Natural killer cell (primary cell): ENCODE measurements at places on chromosomes 6 and 20. TPM values are rescaled to one million over a fixed set of nuclear protein-coding genes. Genes with fewer than 3 reads are reported as not detected.

DNA sequence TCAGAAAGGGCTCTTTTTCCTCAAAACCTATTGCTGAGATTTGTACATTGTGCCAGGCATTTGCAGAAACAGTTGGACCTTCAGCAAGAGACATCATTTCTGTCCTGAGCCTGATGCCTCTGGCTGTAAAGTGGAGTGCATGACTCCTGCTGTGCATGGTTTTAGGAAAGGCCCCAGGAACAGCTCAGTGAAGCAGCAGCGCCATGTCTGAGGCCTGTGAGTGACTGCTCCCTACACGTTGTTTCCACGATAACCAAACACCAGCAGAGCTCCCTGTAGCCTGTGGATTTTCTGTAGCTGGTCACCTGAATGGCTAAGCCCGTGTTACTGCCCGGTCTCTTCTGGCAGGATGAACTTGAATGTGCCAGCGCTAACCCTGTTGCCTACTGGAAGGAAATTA is 232.5 kb downstream of the TFAP2C start:
- DNase-seq = no peak

DNA sequence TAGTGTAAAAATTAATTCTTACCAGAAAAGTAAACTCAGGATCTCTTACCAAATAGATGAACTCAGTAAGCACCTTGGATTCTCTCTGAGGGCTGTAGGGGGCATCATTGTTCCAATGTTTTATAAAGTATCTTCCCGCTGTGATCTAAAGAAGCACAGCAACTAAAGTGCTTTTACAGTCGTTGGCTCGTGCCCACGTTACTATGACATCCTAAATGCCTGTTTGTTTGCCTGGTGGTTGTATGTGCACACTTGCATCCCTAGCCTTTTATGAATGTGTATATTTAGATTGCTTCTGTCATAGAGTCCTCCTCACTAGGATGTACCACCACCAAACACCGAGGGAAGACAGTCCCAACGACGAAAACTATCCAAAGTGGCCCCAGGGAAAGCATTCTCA is 34.5 kb downstream of the SLX4IP start:
- no peak for DNase-seq

DNA sequence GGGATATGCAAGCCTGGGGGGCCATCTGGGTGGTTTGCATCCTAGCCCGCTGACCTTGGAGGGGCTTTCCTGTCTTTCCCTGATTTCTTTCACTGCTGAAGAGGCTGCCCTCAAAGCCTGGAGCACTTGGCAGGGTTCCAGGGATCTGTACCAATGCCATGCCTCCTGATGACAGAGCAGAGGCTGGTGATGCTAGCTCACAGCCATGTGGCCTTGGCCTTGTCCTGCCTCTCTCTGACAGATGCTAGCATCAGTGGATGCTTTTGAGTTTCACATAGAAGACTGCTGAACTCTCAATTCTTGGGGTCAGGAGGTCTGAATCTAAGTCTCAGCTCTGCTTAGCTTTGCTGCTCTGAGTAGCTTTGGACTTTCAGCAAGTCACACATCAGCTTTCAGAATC is 21.9 kb upstream of the RREB1 start:
- no peak for DNase-seq

DNA sequence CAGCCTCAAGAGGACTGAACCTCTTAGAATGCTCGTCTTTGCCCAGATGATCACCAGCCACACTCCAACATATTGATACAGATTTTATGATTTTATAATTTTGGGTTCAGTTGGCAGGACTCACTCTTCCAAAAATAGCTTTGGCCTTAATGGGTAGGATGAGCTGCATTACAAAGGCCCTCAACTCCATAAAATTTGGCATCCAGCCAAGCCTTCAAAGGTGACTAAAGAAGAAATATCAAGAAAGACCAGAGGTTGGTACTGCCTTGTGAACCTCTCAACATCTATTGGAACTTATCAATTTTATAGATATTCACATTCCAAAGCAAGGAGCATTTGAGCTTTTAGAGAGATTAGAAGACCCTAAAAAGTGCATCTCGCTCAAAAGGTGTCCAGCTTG is 48.4 kb upstream of the SNAP25 start:
- no peak for DNase-seq

DNA sequence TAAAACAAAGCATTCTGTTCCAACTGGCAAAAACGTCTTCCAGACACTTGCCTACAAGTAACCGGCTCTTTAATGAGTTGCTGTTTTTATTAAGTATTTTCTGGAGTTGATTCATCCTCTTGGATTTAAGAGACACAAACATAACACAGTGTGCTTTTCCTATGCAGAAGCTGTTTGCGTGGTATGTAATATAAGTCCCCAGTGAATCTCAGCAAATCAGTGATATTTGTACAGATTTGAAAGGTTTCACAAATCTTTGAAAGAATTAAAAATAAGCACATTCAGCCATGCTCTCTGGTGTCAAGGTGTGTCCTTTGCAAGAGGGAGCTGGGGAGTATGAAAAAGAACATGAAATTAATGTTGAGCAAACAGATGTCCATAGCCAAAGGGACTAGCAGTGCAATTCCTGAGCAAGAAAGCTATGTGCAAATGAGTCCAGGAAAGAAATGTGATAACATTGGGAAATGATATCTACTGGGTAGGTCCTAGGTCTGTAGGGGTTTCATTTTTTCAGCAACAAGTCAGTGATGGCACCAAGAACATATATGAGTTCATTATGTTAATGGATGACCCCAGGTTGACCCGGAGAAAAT is 170.1 kb upstream of the PHACTR1 start:
- DNase-seq = no peak

- no peak for DNase-seq
Observed at GRCh38 chr6:42100029-42100901, 42.2 kb downstream of the C6orf132 start.

- DNase-seq = no peak
Observed at GRCh38 chr20:34083137-34083536, 28.9 kb downstream of the EIF2S2 start.

DNA sequence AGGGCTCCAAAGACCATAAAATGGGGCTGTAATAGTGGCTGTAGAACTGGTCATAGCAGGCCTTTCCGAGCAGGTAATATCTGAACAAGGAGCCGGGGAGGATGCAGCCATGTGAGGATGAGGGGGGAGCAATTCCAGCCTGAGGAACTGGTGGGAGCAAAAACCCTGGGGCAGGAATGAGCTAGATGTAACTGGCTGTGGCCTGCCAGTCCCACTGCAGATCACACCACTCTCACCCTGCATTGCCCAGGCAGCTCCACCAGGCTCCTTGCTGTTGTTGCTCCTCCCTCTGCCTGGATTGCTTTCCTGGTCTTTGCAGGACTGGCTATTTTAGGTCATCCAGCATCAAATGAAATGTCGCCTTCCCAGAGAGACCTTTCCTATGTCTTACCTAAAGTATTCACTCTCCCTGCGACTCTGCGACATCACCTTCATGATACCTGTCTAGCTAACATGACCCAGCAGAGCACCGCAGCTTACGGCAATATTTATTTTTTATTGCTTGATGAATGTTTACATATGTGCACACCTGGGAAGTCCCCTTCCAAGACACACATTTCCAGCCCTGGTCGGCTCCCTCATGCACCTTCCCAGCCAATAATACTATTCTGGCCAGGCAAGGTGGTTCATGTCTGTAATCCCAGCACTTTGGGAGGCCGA is 2.4 kb upstream of the ZFP64 start:
- DNase-seq = no peak

Gene LTA
- total RNA-seq = 8.7 TPM
